Ovary (tissue), 10 donors: ENCODE measurements at places on chromosomes 7 and 10. TPM values are rescaled to one million over a fixed set of nuclear protein-coding genes. Genes with fewer than 3 reads are reported as not detected.

Gene INTS15
- 20.9 TPM for polyA plus RNA-seq

Gene TMEM229A
- 1.8 TPM for polyA plus RNA-seq

GRCh38 chr10:34862892-34863291, 47.8 kb upstream of the PARD3 start:
- no peak overlapping the region for H3K4me3 ChIP-seq
- peaks cover 21% of the 10 kb centered on the region for H3K4me1 ChIP-seq
- H3K27me3 ChIP-seq, result no peaks in the 10 kb centered on the region
- no peak for DNase-seq
- H3K27ac ChIP-seq, result no peak overlapping the region

DNA sequence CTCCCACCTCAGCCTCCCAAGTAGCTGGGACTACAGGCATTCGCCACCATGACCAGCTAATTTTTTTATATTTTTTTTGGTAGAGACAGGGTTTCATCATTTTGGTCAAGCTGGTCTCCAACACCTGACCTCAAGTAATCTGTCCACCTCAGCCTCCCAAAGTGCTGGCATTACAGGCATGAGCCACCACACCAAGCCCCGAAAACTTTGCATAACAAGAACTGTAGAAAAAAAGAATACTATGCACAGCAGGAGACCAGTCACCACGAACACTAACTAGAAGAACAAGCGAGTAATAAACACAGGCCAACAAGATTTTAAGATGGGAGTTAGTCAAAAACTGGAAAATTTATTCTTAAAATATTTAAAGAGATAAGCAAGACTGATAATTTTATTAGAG, 447.0 kb downstream of the ETV1 start:
- no peaks in the 10 kb centered on the region for H3K36me3 ChIP-seq
- H3K27me3 ChIP-seq, result no peaks in the 10 kb centered on the region
- no peak for DNase-seq
- no peak overlapping the region for H3K27ac ChIP-seq

- H3K36me3 ChIP-seq, result no peaks in the 10 kb centered on the region
- no peaks in the 10 kb centered on the region for H3K27me3 ChIP-seq
- H3K4me1 ChIP-seq, result peaks cover 5% of the 10 kb centered on the region
- DNase-seq, result no peak
These were observed 356.1 kb downstream of the ELMO1 start for GRCh38 chr7:37092548-37092947.
